ENCODE measurements at places on chromosomes 6 and 20.
A peak's percentile ranks its signal among the peaks of the same experiment; 100 is the strongest.

DNA sequence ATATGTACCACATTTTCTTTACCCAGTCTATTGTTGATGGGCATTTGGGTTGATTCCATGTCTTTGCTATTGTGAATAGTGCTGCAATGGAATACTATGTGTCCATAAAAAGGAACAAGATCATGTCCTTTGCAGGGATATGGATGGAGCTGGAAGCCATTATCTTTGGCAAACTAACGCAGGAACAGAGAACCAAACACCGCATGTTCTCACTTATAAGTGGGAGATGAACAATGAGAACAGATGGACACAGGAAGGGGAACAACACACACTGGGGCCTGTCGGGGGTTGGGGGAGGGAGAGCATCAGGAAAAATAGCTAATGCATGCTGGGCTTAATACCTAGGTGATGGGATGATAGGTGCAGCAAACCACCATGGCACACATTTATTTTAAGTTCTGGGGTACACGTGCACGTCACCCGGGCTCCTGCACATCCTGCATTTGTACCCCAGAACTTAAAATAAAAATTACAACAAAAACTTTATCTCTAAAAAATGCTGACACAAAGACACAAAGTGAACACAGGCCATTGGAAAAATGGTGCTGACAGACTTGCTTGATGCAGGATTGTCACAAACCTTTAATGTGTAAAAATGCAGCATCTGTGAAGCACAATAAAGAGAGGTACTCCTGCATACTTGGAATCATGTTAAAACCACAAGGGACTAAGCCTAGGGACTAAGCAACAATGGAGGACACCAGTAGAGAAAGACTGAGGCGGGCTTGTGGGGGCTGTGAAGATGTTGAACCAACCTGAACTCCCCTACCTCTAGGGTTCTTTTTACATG lies 48.8 kb downstream of the BCAS1 start:
- DNase-seq, result no peak

- peak; percentile 44 for DNase-seq
Observed at GRCh38 chr6:118186672-118187567, 279.9 kb downstream of the SLC35F1 start.

DNA sequence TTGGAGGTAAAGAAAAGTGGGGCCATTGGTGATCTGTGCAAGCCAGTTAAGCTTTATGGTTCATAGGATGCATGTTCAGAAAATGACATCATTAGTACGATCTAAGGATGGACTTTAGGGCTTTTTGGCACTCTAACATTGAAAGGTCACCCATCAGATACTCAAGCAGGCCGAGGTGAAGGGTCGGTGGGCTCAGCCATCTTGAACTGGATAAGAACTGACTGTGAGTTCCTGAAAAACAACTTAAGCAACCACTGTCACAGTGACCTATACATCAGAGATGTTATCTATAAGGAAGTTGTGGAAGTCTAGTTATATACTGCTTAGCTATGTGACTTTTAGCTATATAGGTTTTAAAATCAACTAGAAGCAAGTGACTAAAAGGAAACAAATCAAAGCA lies 13.0 kb upstream of the ITCH start:
- no peak for DNase-seq

GRCh38 chr6:106334646-106335448 lies 9.3 kb upstream of the ATG5 start:
- DNase-seq, result peak; percentile 46

- DNase-seq, result peak; percentile 32
Observed at GRCh38 chr20:31838646-31839292, 6.6 kb downstream of the FOXS1 start.

DNA sequence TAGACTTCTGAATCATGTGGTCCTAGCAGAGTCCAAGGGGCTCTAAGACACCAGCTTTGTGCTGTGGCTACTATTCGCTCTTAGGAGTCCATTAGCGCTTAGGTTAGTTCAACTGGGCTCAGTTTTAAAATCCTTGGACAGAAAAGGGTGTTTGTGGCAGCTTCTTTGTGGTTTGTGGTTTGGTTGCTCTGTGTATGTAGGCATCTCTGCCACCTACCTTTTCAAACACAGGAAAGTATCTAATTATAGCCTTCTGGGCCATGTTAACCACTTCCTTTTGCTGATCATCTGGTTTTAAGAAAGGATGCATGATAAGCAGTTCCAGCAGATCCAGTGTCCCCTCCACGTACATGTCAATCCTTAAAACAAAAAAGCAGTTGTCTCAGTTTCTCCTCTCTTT lies 10.8 kb downstream of the GSTA4 start:
- peak; percentile 26 for DNase-seq

GRCh38 chr6:36642913-36643817 lies 35.3 kb upstream of the CDKN1A start:
- peak; percentile 82 for DNase-seq

DNA sequence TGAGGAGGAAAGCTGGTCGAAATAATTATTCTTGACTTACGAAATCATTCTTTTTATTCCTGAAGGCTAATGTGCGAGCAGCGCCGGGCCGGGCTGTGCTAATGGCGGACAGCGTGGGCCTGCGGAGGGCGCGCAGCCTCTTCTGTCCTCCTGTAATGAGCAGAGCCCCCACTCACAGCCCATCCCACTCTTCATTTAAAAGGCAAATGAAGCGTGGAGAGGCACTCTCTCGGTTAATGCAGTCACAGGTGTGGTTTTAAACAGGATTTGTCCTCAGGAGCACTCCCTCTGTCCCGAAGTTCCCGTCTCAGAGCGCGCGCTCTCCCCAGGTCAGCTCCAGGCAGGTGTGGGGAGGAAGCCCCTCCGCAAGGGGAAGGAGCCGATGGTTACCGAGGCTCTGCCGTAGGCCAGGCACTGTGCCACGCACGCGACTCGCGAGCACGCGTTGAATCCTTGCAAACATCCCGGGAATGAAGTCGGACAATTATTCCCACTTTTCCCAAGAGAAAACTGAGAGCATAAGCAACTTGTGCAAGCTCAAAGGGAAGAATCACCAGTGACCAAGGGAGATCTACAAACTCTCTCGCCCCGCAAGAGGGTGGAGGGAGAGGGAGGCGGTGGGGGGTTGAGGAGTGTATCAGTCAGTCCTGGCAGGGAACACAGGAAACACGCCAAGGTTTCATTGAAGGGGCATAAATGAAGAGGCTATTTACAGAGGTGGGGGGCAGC lies 35.5 kb upstream of the ZFAND3 start:
- peak; percentile 41 for DNase-seq

- DNase-seq, result no peak
Observed at GRCh38 chr6:86943819-86944407, 6.6 kb downstream of the HTR1E start.

All from fibroblast of skin of right biceps (primary cell).